ENCODE measurements at places on chromosomes 4 and X.

DNA sequence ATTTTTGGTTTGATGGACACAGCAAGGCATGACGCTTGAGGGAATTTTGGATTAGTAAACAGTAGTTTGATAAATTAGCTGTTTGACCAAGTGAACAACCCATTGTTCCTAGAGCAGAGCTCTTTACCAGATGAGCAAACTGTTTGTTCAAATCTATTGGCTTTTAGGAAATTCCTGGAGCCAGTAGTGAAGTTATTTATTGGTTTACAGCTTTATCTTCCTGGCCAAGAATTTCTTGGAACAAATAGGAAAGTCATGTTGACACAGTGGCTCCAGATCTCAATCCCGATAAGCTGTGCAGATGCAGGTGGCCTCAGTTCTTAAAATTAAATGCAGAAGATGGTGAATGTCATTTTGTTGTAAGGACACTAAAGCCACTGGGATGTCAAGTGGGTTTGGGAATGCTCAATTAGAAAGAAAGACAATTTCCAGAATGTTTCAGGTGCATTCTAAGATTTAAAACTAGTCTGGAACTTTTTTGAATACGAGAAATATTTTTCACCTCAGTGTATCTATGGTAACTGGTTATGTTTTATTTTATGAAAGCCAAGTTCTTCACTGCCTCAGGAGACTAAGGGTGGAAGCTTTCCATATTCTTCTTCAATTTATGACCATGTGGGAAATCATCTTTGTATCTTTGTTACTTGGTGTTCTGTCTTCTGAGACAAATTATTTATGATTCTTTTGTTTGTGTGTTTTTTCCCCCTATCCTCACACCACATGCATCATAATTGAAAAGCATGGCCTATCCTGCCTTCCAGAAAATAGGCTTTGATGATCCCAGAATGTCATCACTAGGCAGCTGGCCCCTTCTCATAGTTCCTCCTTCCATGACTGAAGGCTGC, 554.5 kb downstream of the STIM2 start:
- no peak overlapping the region for H3K4me3 ChIP-seq
- no peaks in the 10 kb centered on the region for H3K27me3 ChIP-seq
- H3K4me1 ChIP-seq, result no peaks in the 10 kb centered on the region
- no peak for DNase-seq
- no peaks in the 10 kb centered on the region for H3K36me3 ChIP-seq

GRCh38 chrX:121103381-121103780, 56.0 kb downstream of the GLUD2 start:
- DNase-seq, result no peak
- H3K27ac ChIP-seq, result no peak overlapping the region
- no peaks in the 10 kb centered on the region for H3K4me1 ChIP-seq
- no peaks in the 10 kb centered on the region for H3K27me3 ChIP-seq
- H3K36me3 ChIP-seq, result no peaks in the 10 kb centered on the region
- H3K4me3 ChIP-seq, result no peak overlapping the region

GRCh38 chr4:37795581-37796195, 30.8 kb upstream of the PGM2 start:
- no peaks in the 10 kb centered on the region for H3K27me3 ChIP-seq
- DNase-seq, result no peak
- no peaks in the 10 kb centered on the region for H3K4me1 ChIP-seq
- H3K36me3 ChIP-seq, result no peaks in the 10 kb centered on the region
- no peak overlapping the region for H3K27ac ChIP-seq

DNA sequence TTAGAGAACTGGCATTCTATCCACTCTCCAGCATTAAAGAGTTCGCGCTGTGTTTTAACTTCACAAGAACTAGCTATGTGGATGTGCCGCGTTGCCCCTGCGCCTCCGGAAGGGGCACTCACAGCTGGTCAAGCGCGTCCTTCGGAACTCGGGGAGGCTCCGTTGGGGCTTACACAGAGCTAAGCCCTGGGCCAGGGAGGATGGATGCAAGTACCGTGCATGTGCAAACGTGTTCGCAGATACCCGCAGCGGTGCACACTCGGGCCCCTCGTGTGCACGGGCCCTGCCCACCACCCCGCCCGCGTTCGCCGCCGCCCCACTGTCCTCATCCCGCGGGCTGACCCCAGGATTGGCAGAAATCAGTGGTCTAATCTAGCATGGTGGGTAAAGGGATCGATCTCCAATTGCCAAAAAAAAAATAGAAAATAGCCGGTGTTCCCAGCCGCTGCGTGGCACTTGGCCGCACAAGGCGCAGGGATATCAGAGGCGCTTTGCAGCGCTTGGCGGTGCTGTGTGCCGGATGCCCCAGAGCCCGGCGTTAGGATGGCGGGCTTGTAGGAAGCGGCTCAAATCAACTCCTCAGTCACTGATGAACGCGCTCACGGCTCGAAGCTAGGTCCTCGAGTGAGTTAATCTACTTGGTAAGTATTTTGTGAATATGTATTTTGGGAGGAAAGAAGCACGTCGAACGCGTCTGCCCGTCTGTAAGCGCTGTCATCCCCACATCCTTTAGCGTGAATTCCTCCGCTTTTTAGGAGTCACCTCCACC, 989 bp upstream of the PCDH10 start:
- H3K4me3 ChIP-seq, result no peak overlapping the region
- no peak overlapping the region for H3K27ac ChIP-seq
- H3K27me3 ChIP-seq, result no peaks in the 10 kb centered on the region
- H3K36me3 ChIP-seq, result no peaks in the 10 kb centered on the region
- DNase-seq, result no peak
- no peaks in the 10 kb centered on the region for H3K4me1 ChIP-seq

DNA sequence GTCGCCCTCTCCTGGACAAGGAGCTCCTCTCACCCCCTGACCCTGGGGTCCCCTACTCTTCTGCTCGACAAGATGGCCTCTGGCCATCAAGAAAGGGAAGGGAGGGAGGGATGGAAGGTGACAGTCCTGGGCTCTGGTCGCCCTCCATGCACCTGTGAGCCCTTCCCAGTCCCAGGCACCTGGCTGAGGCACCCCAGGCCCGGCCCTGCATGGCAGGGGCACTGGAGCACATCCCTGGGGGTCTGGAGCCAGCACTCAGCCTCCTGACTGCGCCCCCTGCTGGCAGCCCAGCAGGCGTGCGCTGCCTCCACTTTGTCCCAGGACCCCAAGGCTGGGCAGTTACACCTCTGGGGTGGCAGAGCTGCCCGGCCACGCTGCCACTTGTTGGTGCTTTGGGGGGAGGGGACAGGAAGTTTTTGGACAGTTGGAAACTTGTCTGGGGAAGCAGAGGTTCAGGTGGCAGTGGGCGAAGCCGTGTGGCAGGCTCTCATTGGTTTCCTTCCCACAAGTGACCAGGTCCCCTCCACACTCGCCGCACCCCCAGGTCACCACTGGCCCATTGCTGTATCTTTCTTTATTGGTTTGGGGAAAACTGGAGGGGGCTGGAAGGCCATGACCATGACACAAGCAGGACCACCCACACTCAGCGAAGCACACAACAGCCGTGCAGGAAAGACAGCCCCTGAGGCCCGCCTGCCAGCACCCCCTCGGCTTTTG, 4.3 kb downstream of the PNCK start:
- no peak overlapping the region for H3K4me3 ChIP-seq
- no peak overlapping the region for H3K27ac ChIP-seq
- no peaks in the 10 kb centered on the region for H3K27me3 ChIP-seq

DNA sequence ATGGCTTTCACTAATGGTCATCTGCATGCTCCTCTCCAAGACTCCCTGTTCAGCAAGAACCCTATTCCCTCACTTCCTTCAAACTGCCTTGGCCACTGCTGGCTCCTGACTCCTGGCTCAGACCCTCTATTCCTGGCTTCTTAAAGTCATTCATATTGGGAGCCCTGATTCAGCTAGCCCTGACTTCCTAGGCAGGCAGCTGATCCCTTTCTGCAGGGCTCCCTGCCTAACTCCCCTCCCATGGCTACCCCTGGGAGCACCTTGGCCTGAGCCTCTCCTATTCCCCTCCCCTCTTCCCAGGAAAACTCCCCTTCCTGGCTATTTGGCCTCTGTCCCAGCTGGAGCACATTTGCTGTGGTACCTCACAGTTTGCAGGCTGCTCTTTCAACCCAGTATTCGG, 154.9 kb upstream of the PJA1 start:
- no peak for DNase-seq
- no peak overlapping the region for H3K27ac ChIP-seq
- no peaks in the 10 kb centered on the region for H3K36me3 ChIP-seq
- no peaks in the 10 kb centered on the region for H3K4me1 ChIP-seq
- no peaks in the 10 kb centered on the region for H3K27me3 ChIP-seq

GRCh38 chr4:173652283-173652931, 122.4 kb upstream of the HAND2 start:
- DNase-seq, result no peak
- H3K27me3 ChIP-seq, result 0 out of 2 replicates have a peak, but pooled peaks cover 6% of the 10 kb centered on the region
- H3K27ac ChIP-seq, result no peak overlapping the region
- H3K4me1 ChIP-seq, result no peaks in the 10 kb centered on the region

DNA sequence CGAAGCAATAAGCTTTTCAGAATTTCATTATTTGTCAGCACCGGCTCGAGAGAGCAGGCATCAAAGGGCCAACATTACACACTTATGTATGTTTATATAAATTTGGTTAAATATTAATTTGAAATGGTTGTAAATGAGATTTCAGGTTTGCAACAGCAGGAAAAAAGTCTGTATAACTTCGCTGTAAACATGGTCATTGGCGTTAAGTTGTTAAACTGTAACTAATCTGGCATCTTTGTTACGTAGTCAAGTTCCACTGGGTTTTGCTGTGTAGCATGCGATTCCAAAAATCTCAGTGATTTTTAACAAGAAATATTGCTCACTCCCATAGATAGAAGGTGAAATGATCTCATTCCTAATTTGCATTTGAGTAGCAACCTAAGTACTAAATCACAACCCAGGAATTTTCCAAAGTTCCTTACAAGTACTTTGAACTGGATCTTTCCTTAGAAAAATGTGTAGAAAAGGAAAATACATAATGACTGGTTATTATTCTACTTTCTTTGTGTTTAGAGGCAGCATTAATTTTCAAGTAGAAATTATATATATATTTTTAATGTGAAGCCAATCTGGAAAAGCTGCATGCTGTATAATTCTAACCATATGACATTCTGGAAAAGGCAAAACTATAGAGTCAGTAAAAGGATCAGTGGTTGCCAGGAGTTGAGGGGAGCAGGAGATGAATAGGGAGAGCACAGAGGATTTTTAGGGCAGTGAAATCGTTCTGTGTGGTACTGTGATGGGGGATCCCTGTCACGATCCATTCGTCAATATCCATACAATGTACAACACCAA, 222.1 kb downstream of the CBR4 start:
- no peak overlapping the region for H3K4me3 ChIP-seq
- no peak overlapping the region for H3K27ac ChIP-seq
- no peaks in the 10 kb centered on the region for H3K36me3 ChIP-seq
- DNase-seq, result no peak
- no peaks in the 10 kb centered on the region for H3K27me3 ChIP-seq

- no peaks in the 10 kb centered on the region for H3K36me3 ChIP-seq
- H3K4me3 ChIP-seq, result no peak overlapping the region
- H3K27me3 ChIP-seq, result no peaks in the 10 kb centered on the region
- H3K4me1 ChIP-seq, result no peaks in the 10 kb centered on the region
- DNase-seq, result no peak
Observed at GRCh38 chrX:96611619-96612362, 72.9 kb upstream of the DIAPH2 start.

- peaks cover 9% of the 10 kb centered on the region for H3K4me1 ChIP-seq
- H3K27me3 ChIP-seq, result no peaks in the 10 kb centered on the region
- H3K36me3 ChIP-seq, result no peaks in the 10 kb centered on the region
- no peak for DNase-seq
- H3K27ac ChIP-seq, result no peak overlapping the region
Observed at GRCh38 chr4:11301075-11301660, 127.5 kb downstream of the HS3ST1 start.

DNA sequence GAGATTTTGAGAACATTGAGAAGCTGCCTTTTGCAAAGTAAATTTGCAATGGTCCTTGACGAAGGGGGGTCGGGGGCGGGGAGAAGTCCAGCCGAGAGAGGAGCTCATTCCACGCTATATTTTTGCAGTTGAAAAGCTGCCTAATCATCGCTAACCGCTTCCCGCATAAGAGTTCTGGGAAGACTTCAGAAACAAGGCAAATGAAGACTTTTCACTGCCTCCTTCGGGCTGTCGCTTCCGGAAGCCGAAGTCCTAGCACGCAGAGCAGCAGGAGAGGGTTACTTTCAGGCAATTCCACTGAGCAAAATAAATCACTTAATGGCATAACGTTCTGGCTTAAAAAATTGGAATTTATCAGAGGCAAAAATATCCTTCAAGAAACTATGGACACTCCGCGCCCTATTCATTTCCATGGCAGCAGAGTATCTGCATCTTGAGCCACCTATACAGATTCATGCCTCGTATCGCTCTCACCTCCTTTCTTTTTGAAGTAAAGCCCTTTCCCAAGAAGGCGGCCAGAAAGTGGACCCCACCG, 2.6 kb upstream of the LRAT start:
- DNase-seq, result no peak
- no peaks in the 10 kb centered on the region for H3K36me3 ChIP-seq
- H3K4me1 ChIP-seq, result peaks cover 20% of the 10 kb centered on the region
- no peaks in the 10 kb centered on the region for H3K27me3 ChIP-seq
- H3K4me3 ChIP-seq, result no peak overlapping the region
- H3K27ac ChIP-seq, result no peak overlapping the region

DNA sequence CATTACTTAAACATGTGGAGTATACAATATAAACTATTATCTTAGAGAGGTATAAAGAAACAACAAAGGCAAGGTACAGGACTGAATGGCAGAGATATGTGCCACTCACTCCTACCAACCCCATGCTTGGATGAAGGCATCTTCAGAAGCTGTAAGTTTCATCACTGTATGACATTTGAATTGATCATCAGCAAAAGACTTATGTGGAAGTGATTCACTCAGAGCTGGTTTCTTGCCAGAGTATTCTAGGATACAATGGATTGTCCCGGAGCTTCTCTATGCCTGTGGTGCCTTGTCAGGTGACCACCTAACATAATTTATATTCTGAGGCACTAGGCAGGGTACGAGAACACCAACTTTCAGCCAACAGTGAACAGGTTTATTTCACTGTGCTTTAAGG, 392.2 kb downstream of the PPP1R2C start:
- no peaks in the 10 kb centered on the region for H3K36me3 ChIP-seq
- H3K27ac ChIP-seq, result no peak overlapping the region
- no peak overlapping the region for H3K4me3 ChIP-seq
- no peak for DNase-seq
- H3K4me1 ChIP-seq, result no peaks in the 10 kb centered on the region
- H3K27me3 ChIP-seq, result no peaks in the 10 kb centered on the region

DNA sequence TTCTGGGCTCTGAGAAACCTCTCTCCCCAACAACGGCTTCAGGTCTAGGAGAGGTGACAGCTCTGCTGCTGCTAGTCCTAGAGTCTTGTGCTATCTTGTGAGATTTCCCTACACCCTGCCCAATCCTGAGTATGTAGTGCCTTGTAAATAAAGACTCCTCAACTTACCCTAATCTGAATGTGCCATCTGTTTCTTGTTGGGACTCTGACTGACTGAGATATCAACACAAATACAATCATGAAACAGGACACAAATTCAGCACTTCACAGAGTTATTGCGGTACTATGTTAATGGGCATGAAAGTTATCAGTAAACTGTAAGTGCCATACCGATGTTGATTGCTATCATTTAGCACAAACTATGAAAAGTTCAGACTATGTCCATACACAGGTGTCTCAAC, 529.0 kb upstream of the FTHL17 start:
- H3K36me3 ChIP-seq, result no peaks in the 10 kb centered on the region
- DNase-seq, result no peak
- no peaks in the 10 kb centered on the region for H3K27me3 ChIP-seq
- H3K4me1 ChIP-seq, result no peaks in the 10 kb centered on the region
- no peak overlapping the region for H3K4me3 ChIP-seq
